ENCODE measurements at places on chromosomes 7 and 10.

GRCh38 chr7:85424298-85424697 lies 237.4 kb upstream of the SEMA3D start:
- no peak for DNase-seq

GRCh38 chr10:107747851-107748250 lies 583.3 kb upstream of the SORCS1 start:
- no peak for DNase-seq

- DNase-seq = no peak
Measured at GRCh38 chr10:33883881-33884280, 549.4 kb upstream of the NRP1 start.

DNA sequence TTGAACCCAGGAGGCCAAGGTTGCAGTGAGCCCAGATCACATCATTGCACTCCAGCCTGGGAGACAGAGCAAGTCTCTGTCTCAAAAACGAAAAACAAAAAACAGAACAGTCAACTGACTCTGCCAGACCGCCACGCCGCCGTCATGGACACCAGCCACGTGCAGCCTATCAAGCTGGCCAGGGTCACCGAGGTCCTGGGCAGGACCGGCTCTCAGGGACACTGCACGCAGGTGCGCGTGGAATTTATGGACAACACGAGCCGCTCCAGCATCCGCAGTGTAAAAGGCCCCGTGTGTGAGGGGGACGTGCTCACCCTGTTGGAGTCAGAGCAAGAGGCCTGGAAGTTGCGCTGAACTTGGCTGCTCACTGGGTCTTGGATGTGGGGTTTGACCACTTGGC lies 470.0 kb downstream of the CALN1 start:
- no peak for DNase-seq

DNA sequence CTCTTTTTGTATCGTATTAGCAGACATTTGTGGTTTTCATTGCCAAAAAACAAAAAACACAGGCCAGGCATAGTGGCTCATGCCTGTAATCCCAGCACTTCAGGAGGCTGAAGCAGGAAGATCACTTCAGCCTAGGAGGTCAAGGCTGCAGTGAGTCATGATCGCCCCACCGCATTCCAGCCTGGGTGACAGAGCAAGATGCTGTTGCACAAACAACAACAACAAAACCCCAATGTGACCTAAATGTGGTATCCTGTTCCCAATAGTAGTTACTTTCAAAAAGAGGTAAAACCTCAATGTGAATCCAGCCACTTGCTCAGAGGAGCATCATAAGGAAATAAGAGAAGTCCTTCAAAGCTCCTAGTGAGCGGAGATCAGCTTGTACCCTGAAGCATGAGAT lies 45.8 kb upstream of the SKAP2 start:
- DNase-seq = no peak

DNA sequence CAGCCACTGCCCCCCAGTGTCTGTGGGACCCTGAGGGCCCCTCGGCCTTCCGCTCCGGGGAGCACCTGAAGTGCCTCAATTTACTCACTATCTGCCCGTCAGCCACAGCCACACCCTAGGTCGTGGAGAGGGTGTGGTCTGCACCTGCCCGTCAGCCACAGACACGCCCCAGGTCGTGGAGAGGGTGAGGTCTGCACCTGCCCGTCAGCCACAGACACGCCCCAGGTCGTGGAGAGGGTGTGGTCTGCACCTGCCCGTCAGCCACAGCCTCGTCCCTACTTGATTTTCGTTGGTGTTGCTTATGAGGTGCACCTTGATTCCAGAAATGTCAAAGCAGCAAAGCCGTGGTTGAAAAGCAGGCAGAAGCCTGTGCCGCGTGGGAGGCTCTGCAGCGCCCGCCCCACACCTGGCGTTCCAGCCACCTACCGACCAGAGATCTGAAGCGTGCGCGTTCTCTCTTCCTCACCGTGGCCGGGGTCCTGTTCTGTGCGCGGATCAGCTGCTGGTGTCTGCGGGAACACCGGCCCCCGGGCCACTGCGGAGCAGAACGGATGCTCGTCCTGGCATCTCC lies 101.6 kb downstream of the DYNC2I1 start:
- DNase-seq = no peak

DNA sequence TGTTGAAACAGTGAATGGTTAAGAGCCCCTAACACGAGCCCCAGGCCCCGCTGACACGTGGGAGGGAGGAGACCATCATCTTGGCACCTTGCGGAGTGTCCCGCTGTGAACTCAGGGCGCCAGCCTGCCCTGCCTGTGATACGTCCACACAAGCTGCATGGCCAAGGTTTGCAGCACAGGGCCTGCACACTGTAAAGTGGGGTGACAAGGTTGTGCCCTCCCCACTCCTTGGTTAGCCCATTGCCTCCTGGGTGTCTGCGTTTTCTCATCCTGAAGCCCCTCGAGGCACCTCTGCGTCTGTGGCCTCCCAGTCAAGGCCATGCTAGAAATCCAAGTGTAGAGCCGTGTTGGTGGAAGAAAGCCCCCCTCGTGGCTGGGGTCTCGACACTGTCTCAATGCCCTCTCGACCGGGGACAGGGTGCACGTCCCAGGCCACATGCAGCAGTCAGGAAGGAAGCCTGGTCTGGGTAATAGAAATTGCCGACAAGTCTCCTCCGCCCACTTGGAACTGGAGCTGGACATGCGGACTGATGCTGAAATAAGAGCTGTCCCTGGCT lies 192.1 kb downstream of the DNAJB6 start:
- no peak for DNase-seq

DNA sequence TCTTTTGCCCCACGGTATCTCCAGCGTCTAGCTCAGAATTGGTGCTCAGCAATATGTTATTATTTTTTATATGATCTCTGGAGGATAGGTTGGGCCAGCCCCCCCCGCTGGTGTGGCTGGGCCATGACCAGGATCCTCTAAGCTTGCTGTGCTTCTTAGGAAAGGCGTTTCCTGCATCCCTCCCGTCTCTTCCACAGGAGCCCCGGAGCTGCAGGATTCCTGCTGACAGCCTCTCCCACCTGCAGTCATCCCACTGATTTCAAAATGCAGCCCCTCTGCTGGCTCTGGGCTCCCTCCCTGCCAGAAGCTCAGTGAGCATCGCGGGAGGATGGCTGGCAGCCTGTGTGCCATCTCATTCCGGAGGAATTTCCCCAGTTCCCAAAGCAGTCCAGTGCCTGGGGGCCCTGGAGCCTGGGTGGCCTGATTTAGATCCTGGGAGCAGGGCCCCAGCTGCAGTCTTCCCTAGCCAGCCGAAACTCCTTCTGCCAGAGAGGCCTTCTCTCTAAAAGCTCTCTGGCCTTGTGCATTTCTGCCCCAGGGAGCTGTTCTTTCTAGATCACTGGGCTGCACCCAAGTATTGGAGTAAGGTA lies 21.8 kb upstream of the GOLGA7B start:
- DNase-seq = no peak

DNA sequence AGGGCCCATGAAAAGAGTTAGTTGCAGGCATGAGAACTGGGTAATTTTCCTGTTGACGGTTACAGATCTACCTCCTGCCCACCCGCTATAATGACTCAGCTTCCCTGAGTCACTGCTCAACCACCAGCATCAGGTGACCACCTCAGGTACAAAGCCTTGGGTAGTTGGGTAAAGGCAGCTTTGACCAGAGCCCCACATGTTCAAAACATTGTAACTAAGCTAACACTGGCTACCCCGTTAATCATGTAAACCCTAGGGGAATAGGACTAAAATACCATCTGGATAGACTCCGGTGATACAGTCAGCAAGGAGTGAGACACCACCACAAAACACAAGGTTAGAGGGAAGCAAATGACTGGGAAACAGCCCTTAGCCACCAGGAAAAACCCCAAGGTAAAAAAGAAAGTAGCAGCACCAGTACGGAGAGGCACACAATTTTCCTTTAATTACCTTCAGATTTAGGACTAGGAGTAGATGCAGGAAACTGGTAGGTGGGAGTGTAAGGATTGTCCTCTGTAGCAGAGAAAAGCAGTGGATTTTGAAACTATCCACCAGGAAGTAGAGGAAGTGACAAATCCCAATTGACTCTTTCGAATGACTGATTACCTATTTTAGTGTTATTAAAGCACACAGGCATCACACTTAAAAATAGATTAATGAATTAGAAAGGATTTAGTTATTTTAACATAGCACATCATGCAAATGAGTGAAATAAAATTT lies 103.5 kb upstream of the PDLIM1 start:
- DNase-seq = no peak

- no peak for DNase-seq
Measured at GRCh38 chr10:31599626-31600504, 280.8 kb downstream of the ZEB1 start.

DNA sequence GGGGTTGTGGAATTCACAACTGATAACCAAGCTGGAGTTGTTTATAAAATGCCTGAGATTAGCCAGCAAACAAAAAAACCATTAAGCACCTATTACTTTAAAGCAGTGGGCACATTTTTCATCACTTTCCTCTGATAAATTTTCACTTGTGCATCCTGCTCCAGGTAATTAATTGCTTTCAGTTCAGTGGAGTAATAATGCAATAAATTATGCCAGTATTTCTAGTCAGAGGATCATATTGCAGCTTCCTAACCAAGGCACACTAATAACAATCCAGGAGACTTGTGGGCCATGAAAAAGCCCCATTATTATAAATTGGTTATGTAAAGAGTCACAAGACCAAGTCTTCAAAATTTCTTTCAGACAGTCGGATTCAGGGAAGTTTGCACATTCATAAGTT lies 193.2 kb downstream of the LRMDA start:
- DNase-seq = no peak

DNA sequence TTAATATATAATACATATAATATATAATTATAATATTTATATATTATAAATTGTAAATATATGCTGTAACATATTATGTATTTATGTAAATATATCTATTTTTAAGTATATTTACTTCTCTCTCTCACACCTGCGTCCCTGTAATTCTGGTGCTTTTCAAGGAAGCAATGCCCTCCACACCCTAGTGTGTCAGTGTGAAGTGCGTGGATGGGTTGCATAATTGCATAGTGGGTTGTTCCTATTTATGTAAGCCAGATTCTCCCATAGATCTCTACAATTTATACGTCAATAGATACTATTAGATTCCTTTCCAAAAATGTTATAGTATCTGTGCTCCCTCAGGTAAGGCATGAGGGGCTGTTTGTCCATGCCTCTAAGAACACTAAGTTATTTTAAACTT lies 49.9 kb upstream of the CPN1 start:
- DNase-seq = no peak

Data from activated CD8-positive, alpha-beta memory T cell treated with anti-CD3 and anti-CD28 coated beads for 48 hours (primary cell).